ENCODE measurements at places on chromosomes 2 and 18. TPM values are rescaled to one million over a fixed set of nuclear protein-coding genes. Genes with fewer than 3 reads are reported as not detected.

The CDH2 gene
- 0.46 TPM for polyA plus RNA-seq

The CAPN14 gene
- 2.2 TPM for polyA plus RNA-seq

DNA sequence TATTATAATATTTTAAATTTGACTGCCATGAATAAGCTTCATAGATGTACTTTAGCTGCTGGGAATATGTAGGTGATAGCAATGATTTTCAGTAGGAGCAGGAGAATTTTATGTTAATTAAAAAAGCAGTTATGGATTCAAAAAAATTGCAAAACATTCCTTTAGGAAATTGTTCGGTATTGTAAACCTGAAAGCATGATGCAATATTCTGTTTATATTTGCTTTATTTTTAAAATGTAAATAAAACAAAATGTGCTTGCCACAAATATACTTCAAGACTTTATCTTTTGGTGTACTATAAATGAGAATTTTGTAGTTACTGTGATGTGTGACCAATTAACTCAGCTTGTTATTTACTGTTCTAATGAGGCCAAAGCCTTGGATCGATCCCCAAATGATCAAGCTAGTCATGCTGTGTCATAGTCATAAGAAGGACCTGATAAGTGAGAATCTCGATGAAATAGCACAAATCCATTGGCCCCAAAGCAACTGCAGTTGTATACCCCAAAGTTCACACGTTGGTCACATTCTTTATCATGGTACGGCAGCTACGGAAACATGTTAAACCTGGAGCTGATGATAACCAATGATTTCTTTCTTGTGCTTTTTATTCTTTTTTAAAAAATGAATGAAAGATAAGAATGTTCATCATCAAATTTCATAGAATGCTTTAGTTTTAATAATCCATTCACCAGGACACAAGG is 23.6 kb upstream of the ATIC start:
- H3K36me3 ChIP-seq = no peaks in the 10 kb centered on the region
- H3K27me3 ChIP-seq = no peaks in the 10 kb centered on the region
- H3K4me1 ChIP-seq = no peaks in the 10 kb centered on the region
- no peak overlapping the region for H3K4me3 ChIP-seq
- H3K27ac ChIP-seq = no peak overlapping the region

- no peaks in the 10 kb centered on the region for H3K36me3 ChIP-seq
- H3K27ac ChIP-seq = no peak overlapping the region
- no peaks in the 10 kb centered on the region for H3K4me1 ChIP-seq
- no peaks in the 10 kb centered on the region for H3K27me3 ChIP-seq
Observed at GRCh38 chr2:50535971-50536759, 495.8 kb downstream of the NRXN1 start.

- no peaks in the 10 kb centered on the region for H3K36me3 ChIP-seq
- no peaks in the 10 kb centered on the region for H3K27me3 ChIP-seq
- no peaks in the 10 kb centered on the region for H3K4me1 ChIP-seq
- no peak overlapping the region for H3K27ac ChIP-seq
Observed at GRCh38 chr2:82667491-82667890, 1791.6 kb downstream of the SUCLG1 start.

DNA sequence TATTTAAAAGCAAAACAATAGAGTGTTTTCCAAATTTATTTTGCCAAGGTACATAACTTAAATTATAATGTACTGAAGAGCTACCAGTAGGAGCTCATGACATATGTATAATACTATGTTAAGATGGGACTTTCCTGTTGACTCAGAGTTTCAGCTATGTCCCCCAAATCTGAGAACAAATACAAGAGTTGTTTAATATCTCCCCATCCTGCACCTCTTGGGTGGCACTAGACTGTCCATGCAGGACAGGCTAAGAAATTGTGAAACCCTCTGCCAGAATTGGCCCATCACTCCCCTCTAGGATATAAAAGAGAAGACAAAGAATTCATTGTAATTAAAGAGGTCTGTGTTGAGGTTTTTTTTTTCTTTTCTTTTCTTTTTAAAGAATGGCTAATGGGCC is 21.7 kb upstream of the CTAGE1 start:
- no peaks in the 10 kb centered on the region for H3K27me3 ChIP-seq
- H3K36me3 ChIP-seq = no peaks in the 10 kb centered on the region
- no peak for DNase-seq
- H3K4me3 ChIP-seq = no peak overlapping the region

DNA sequence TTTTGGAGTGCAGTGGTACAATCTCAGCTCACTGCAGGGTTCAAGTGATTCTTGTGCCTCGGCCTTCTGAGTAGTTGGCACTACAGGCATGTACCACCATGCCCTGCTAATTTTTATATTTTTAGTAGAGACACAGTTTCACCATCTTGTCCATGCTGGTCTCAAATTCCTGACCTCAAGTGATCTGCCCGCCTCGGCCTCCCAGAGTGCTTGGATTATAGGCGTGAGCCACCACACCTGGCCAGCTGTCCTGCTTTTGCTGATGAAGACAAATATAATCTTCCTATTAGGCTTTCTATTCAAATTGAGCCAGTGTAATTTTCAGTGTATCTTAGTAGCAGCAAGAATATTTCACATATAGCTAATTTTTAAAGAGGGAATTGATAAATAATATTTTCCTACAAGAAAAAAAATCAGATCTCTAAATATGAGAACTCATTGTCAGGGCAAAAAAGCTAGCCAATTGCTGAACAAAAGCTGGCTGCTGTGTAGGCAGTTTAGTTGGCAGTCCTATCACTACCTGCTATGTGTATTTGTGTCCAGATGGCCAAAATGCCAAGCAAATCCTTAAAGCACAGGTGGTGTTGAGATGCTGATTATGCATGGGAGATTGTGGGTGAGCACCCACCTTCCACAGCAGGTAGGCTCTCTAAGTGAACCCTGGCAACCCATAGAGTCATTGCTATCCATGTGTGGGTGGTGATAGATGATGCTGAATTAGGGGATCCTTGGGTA is 60.8 kb upstream of the STAM2 start:
- no peaks in the 10 kb centered on the region for H3K27me3 ChIP-seq
- DNase-seq = no peak
- H3K4me3 ChIP-seq = no peak overlapping the region
- H3K4me1 ChIP-seq = peaks cover 18% of the 10 kb centered on the region

DNA sequence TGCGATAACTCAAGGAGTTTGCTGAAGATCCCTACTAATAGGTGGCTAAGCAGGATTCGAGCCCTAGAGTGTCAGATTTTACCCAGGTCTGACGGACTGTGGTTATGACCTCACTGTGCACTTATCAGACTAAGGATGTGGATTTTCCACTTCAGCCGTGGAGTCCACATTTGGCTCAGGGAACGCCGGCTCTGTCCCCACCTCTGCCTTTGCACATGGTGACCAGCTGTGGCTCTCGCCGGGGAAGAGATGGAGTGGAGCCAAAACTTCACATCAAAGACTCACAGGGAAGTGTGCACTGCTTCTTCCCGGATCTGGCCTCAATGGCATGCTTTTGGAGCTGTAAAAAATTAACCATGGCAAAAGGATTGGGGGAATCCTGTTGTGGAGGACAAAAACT is 249.3 kb upstream of the APCDD1 start:
- no peaks in the 10 kb centered on the region for H3K4me1 ChIP-seq
- H3K27ac ChIP-seq = no peak overlapping the region
- H3K36me3 ChIP-seq = no peaks in the 10 kb centered on the region
- no peak for DNase-seq
- no peak overlapping the region for H3K4me3 ChIP-seq
- H3K27me3 ChIP-seq = no peaks in the 10 kb centered on the region

GRCh38 chr2:110852541-110853263 is 120.3 kb downstream of the ACOXL start:
- no peaks in the 10 kb centered on the region for H3K4me1 ChIP-seq
- DNase-seq = no peak
- H3K27ac ChIP-seq = no peak overlapping the region

DNA sequence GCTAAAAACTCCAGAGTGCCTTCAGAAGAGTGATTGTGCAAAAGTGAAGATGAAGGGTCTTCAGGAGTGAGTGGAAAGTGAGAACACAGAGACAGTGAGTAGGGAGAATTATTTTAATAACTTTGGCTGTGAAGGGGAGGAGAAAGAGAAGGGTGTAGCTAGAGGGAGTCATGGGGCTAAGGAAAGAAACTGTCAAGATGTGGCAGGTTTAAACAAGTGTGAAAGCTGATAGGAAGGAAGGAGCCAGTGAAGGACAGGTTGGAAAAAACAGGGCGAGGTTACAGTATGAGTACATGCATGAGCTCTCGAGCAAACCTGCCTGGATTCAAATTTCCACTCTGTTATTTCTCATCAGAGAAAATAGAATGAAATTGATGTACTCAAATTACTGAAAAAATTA is 17.8 kb downstream of the IL1F10 start:
- H3K4me3 ChIP-seq = peak overlapping the region; percentile 38
- H3K27ac ChIP-seq = peak overlapping the region; percentile 72
- H3K36me3 ChIP-seq = no peaks in the 10 kb centered on the region
- H3K27me3 ChIP-seq = no peaks in the 10 kb centered on the region
- H3K4me1 ChIP-seq = peaks cover 19% of the 10 kb centered on the region
- no peak for DNase-seq

- DNase-seq = no peak
- no peaks in the 10 kb centered on the region for H3K27me3 ChIP-seq
- peak overlapping the region; percentile 22 for H3K4me3 ChIP-seq
- H3K27ac ChIP-seq = no peak overlapping the region
- peaks cover 10% of the 10 kb centered on the region for H3K4me1 ChIP-seq
- H3K36me3 ChIP-seq = no peaks in the 10 kb centered on the region
Observed at GRCh38 chr18:36572135-36572856, 256.5 kb downstream of the TPGS2 start.
